ENCODE measurements at places on chromosomes 6 and 20.

- no peak for DNase-seq
Observed at GRCh38 chr6:111480988-111481822, 1.8 kb downstream of the REV3L start.

GRCh38 chr20:48826883-48827771 lies 672 bp downstream of the PREX1 start:
- DNase-seq, result no peak

DNA sequence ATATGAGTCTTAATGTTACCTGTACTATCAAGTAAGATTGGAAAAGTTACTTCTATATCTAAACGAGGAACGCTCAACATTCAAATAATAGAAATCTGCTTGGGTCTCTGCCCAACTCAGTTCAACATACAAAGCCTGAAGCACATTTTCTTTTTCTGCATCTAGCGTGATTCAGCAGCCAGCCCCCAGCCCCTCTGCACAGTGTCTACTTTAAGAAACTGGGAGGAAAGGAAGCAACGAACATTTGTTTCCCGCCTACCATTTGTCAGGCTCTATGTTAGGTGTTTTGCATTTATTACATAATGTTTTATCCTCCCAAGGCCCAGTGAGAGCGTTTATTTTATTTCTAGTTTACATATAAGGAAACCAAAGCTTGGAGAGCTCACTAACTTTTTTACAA lies 17.3 kb downstream of the PHACTR1 start:
- DNase-seq, result no peak

DNA sequence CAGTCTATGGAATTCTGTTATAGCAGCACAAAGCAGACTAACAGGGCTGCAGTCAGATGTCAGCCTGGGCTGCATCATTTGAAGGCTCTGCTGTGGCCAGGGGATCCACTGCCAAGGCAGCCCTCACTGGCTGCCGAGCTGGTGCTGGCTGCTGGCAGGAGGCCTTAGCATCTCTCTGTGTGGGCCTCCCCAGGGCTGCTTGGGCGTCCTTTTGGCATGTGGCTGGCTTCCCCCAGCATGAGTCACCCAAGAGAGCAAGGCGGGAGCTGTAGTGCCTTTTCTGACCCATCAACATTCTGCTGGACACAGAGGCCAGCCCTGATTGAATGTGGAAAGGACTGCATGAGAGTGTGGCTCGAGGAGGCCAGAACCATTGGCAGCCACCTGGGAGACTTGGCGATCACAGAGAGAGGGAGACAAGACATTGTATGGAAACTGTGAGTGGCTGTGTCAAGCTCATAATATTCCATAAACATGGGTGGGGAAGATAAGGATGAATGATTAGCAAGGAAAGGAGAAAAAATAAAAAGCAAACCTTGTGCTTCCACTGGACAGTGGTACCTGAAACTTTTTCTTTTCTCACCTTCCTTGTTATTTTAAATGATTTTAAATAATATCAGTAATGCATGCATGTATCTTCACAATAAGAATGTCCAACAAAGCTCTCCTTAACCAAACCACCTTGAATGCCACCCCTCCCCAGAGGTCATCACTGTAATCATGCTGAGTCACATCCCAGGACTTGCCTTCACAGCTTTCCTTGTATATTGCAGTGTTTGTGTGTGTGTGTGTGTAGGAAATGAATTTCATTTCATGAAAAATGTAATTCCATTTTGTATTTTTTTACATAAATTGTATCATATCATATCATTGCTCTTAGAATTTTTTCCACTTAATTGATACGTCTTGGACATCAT lies 55.0 kb upstream of the VSX1 start:
- peak; percentile 36 for DNase-seq

DNA sequence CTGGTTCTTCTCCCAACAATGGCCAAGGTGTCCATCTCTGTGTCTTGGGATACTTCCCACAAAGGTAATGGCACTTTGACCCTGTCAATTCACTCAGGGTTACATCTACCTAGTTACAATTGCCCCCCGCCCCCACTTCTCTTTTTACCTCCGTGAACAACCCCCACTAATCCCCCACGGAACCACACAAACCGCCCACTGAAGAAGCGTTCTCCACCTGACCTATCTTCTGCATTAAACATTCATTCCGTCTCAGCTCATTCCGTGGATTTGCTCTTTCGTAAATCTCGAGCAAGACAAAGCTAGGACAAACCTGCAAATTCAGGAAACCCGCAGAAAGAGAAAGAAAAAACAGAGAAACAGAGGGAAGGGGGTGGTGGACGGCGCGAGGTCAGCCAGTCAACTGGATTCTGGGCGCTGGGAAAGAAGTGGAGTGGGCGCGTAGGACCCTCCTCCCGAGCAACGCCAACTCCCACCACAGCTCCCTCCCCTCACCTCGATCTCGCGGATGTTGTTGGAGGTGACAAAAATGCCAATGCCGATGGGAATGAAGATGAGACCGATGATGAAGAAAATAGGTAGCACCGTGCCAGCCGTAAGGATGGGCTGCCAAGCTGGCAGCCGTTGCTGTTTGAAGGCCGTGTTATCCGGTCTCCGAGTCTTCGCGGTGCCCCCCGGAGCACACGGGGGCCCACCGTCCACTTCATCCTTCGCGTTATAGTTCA lies 523 bp downstream of the TMEM30A start:
- DNase-seq, result no peak

DNA sequence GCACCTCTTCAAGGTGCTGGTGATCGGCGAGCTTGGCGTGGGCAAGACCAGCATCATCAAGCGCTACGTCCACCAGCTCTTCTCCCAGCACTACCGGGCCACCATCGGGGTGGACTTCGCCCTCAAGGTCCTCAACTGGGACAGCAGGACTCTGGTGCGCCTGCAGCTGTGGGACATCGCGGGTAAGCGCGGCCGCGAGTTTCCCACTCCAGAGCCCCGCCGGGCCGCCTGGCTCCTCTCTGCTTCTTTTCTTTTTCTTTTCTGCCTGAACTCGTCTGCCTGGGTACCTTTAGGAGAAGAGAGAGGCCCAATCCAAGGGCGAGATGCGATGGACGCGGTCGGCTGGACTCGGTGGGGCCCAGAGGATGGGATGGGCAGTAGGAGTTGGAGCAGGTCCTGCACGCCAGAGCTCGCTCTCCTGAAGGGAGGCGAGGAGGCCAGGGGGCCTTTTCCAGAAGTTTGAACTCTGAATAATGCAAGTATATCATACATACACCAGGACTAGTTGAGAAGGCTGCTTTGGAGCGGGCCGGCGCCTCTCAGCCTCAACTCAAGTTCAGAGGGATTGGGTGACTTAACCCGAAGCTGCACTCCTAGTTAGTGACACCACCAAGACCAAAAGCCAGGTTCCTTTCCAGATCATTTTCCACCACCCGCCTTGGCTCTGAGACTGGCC lies 445 bp downstream of the RAB32 start:
- DNase-seq, result peak; percentile 37

- no peak for DNase-seq
Observed at GRCh38 chr6:19655744-19656143, 181.4 kb upstream of the ID4 start.

DNA sequence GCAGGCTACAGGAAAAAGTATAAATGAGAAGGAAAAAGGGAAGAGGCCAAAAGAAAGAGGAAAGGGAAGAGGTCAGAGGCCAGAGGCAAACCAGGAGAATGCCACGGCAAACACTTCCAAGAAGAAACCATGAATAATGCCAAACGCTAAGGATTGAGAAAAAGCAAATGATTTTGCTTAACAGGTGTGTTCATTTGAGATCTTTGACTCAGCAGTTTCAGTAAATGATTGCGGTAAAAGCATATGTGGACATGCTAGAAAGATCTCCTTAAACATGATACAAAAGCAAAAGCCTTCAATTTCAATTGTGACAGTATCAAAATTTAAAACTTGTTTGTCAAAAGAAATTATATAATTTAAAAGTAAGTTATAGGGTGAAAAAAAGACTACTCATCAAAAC lies 70.6 kb downstream of the UBE3D start:
- DNase-seq, result no peak

DNA sequence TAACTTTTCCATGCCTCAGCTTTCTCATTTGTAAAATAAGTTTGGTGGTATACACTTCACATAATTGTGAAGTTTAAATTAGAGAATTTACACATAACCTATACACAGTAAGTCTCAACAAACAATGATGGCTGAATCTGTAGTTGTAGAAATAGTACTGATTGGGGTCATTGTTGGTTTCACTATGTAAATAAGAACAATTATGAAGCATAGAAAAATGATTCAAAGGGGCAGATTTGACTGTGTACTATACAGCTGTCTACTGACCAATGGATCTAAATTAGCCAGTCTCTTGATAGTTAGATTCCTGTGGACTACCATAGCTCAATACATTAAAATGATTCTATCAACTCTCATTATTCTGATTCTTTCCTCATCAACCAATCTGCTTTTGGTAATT lies 181.1 kb upstream of the STXBP5 start:
- DNase-seq, result no peak

DNA sequence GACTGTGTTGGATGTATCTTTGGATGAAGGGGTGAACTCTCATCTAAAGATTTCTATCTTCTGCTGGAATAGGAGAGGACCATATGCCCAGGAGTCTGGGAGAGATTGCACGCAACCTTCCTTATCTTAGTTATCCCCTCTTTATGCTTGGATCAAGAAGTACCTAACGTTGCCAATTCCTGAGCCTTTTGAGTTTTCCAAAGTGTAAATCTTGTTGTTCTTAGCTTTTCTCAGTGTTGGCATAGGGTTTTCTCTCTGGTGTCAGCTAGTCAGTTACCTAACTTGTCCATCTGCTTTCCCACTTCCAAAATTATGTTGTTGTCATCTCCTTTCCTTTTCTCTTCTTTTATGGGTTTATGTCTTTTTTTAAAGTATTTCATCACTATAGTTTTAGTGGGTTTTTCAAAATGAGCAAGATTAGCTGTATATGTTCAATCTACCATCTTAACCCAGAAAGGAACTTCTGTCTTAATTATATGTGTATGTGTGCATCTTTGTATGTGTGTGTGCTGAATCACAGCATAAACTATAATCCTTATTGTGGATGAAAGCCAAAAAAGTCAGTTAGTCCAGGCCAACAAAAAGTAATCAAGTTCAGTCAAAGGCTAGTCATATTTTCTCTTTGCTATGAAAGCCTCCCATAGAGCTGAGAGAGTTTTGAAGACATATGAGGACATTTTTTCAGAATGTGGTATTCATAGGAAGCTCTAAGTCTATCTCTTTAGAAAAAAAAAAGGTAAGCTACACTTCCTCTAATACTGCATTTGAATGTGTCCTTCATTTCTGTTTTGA lies 72.1 kb downstream of the KHDC1L start:
- DNase-seq, result no peak

DNA sequence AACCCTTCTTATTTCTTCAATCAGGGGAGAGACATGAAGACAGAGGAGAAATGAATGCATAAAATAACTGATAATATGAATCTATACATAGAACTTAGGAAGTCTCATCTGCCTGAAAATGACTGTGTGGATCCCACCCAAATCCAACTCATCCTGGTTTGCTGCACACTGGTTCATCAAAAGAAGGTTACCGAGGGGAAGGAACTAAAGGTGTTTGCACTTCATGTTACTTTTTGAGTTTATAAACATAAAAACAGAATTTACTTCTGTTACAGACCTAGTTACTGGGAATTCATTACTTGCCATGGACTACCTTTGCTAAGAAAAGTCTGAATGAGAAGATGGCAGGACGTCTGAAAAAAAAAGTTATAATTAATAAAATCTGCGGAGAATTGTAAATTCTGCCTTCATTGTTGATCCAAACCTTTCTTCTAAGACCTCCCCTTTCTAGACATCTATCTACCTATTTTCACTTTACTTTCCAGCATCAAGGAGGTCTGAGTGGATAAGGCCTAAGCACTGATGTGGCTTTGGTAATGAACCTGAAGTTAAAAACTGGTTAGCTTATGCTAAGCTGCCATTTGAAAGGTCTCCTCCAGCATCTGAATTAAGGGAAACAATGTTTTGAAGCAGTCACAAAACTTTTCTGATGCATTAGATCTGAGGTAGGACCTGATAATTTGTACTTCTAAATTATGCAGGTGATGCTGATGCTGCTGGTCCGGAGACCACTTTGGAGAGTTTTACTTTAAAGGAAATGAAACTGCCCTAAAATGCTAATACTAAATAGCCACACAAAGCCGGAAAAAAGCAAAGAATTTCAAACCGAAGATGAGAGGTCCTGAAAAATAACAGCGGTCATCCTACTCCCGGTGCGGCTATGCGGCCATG lies 84.0 kb downstream of the HFE start:
- no peak for DNase-seq

DNA sequence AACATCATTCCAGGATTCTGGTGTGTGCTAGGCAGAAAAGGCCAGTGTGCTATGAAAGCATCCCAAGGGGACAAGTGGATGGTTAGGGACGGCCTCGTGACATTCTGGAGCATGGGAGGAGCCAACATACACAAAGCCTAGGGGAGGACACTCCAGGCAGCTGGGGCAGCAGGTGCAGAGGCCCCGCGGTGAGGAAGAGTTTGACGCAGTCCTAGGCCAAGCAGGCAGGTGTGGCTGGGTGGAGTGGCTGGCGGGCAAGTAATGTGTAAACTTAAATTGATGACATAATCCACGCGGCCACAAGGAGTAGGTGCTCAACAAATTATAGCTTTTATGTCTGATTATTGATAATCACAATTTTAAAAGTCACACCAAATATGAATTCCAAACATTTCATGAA lies 93.6 kb downstream of the TMEM242 start:
- DNase-seq, result no peak

GRCh38 chr6:150263765-150264404 lies 104.9 kb upstream of the IYD start:
- no peak for DNase-seq

DNA sequence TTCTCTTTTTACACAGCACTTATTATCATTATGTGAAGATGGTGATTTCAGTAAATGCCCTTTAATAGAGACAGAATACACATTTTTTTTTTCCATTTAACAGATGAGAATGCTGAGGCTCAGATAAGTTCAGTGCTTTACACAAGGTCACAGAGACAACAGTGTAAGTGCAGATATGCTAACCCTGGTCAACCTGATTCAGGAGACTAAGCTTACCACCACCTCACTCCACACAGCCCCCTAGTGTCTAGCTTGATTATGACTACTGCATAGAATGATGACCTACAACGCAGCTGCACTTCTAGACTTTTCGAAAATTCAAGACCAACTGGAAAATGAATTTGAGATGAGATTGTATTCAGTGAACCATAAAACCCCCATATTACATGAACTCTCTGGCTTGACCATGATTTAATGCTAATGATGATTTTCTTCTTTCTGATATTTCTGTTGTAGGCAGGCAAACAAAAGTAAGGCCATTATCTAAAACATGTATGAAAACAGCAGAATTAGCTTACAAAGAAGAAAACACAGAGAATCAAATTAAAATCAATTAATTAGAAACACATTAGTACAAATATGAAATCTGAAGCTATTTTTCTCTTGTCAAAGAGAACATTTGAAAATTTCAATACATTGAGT lies 212.1 kb upstream of the PHACTR1 start:
- no peak for DNase-seq

Data from tibial nerve (tissue), 4 donors.